Stimulated activated CD8-positive, alpha-beta memory T cell treated with anti-CD3 and anti-CD28 coated beads, Interleukin-2, amount 100 ng/mL, for 1 hour (primary cell): ENCODE measurements at places on chromosomes 6 and 20.

DNA sequence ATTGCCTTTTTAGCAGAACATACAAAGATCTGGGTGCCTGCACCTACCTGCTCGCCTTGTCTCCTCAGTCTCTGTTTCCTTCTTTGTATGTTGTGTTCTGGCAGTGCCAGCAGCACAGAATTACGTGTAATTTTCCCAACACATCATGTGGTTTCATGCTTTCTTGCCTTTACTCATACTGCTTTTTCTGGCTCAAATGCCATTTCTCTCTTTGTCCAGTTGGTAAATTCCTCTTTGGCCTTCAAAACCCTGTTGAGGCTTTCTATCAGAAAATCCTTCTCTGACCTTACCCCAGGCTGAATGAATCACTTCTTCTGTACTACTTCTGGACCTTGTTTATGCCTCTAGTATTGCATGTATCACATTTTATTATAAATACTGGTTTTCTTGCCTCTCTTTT is 31.8 kb downstream of the L3MBTL3 start:
- DNase-seq: no peak

DNA sequence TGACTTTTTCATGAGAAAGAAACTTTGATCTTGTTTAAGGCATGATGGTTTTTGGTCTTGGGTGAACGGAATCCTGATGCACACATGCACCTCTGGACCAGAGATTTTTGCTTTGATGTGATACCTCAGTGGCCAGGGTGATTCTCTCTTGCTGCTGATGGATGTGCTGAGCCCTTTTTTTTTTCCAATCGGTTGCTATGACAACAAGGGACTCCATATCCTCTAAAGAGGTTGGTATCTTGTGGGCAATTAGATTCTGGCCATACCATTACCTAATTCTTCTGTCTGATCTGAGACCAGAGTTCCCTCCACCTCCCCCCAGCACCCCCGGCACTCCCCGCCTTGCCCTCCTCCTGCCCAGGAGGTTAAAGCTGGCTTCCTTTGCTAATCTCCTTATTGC is 24.9 kb downstream of the PDYN start:
- DNase-seq: no peak

DNA sequence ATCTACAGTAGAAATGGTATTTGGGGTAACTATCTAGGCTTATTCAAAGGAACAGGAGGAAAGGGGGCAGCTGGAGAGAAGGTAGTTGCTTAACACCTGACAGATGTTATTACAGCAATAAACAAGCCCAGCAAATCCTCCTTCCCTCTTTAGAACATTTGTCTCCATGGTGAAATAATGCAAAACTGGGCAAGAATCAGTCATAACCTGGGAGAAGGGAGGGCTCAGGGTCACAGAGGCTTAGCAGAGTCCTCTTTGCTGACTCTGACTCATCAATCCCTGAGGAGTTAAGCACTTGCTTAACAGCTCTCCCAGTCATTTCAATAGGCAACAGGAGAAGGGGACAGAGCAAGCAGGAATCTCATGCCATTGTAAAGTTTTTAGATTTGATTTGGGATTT is 230.3 kb downstream of the IBTK start:
- DNase-seq: no peak

GRCh38 chr6:20582586-20583443 is 48.6 kb downstream of the CDKAL1 start:
- no peak for DNase-seq

GRCh38 chr6:119037941-119038623 is 40.4 kb downstream of the FAM184A start:
- no peak for DNase-seq

DNA sequence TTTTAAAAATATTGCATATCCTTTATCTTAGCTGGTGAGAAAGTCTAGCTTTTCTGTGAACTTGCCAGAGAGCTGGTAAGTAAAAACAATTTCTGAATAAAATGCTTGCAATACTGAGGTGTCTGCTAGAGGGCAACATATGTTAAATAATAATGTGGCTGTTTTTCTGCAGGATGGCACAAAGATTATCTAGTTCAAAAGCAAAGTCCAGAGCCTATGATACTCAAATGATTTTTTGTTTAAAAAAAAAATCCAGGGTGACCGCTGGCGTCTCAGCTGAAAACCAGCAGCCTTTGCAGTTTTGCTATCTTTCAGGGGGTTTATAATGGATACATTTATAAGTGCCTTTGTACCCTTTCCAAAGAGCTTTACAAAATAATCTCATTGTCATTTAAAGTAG is 194.9 kb downstream of the PHACTR1 start:
- DNase-seq: no peak

- no peak for DNase-seq
Measured at GRCh38 chr6:70717038-70717801, 49.5 kb downstream of the SMAP1 start.

- no peak for DNase-seq
Measured at GRCh38 chr6:36357872-36358225, 21.2 kb upstream of the BNIP5 start.

- DNase-seq: no peak
Measured at GRCh38 chr20:42267793-42268384, 649.7 kb upstream of the CHD6 start.
